ENCODE measurements at places on chromosomes 16 and 17.
A peak's percentile ranks its signal among the peaks of the same experiment; 100 is the strongest.

DNA sequence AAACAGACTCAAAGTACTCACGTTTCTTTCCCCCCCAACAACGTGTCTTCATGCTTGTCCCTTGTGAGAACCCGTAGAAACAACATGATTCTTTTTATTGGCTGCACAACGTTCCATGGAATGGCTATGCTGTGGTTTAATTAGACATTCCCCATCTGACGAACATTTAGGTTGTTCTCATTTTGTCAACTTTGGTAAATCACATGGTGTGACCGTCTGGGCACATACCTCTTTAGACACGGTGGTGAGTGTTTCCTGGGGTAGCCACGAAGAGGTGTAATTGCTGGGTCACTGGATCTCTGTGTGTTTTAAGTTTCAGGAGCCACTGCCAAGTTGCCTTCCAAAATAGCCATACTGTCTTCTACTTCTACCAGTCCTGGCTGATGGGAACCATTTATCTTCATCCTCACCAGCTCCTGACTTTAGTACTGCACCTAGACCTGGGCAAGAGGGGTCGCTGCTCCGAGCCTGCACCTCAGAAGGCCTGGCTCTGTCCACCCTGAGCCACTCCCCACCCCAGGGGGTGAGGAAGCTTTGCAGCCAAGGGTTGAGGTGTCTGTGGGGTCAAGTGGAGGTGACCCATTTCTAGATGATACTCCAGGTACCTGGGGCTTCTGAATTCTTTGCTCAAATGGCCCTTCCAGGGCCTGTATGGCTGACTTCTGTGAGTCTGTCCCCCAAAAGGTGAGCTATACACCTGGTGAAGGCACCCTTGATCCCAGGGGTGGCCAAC lies 84.7 kb downstream of the IRX5 start:
- no peak for DNase-seq

DNA sequence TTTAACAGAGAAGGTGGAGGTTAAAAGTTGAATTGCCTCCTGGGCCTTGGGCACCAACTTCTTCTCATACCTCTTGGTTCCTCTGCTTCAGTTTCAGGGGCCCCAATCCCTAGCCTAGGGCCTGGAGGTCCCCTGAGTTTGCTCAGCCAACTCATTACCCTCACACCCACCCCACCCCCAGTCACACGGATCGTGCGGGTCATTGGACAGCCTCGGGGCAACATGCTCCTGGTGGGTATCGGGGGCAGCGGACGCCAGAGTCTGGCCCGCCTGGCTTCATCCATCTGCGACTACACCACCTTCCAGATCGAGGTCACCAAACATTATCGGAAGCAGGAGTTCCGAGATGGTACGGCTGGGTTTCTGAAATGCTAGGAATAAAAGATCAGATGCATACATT lies 36.0 kb upstream of the KDM6B start:
- DNase-seq: no peak

DNA sequence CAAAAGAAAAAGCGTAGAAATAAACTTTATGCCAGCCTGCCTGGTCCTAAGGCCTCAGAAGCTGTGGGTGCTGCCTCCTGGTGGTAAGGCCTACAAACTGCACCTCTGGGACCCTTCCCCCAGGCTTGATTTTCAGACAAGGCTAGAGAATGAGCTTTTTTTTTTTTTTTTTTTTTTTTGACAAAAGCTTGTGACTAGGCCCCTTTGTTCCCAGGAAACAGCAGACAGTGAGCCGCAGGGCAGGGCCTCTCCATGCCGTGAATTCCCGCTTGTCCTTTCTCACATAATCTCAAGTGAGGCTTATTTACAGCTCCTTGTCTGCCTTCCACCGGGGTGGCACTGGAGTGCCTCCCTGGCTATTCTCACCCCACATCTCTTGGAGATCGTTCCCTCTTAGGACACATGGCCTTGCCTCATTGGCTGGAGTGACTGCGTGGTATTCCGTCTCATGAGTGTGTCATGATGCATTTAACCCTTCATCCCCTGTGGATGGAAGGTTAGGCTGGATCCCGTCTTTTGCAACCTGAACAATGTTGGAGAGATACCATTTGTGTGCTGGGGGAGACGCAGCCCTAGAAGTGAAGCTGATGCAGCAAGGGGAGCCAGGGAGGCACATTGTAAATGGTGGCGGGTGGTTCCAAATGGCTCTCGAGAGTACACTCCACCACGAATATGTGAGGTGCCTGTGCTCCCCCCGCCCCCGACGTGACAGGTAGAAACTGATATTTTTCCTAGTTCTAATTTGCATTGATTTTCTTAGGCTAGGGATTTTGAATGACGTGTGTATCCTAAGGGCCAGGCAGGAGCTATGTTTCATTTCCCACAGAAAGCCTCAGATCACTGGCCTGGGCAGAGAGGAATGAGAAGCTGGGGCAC lies 49.6 kb downstream of the USP22 start:
- peak; percentile 38 for DNase-seq

DNA sequence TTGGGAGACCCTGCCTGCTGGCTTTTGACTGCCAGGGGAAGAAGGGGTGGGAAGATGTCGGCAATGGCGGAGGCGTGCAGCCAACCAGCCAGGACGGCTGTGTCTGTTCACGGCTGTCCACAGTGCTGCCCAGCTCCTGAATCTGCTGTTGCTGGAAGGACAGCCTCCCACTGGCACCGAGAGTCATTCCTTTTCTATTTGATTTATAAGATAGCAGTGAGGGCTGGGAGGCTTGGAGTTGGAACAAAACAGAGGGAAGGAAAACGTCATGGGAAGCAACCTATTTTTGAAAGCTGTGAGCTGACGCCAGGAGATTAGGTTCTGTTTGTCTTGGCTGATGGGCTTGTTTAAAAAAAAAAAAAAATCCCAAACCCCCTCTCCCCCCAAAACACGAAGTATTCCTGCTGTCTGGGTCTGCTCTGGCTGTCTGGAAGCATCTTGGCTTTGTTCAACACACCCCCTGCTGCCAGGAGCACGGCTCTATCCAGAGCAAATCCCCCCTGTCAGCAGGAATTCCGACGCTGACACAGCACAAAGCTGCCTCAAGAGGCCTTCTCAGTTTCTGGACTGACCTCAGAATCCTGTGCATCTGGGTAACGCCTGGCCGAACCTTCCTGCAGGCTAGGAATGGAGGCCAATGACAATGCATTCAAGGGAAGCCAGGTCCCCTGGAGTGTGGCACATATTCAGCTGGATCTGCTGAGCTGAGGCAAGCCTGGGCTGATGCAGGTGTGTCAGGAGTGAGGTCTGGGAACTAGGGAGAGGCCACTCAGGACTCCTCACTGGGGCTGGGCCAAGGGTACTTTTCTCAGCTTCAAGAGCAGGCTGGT lies 41.0 kb upstream of the SREBF1 start:
- DNase-seq: no peak

GRCh38 chr17:73043686-73044581 lies 48.6 kb downstream of the SLC39A11 start:
- DNase-seq: no peak

DNA sequence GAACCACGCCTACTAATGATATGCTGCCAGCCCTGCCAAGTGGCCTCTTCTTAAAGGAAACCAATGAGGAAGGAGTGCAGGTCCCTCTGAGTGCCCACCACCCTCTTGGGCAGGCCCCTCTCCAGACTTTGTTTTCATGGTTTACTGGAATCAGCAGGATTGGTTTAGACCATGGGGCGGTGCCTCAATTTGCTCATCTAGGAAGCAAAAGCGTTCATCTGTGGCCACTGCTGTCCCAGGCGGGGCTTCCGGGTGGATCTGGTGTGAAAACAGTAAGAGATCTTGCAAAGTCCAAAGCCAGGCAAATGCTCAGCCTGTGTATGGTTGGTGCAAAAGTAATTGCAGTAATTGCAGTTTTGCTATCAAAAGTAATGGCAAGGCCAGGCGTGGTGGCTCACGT lies 71.3 kb downstream of the AMFR start:
- DNase-seq: no peak

GRCh38 chr17:70872103-70872502 lies 702.8 kb downstream of the KCNJ2 start:
- no peak for DNase-seq

DNA sequence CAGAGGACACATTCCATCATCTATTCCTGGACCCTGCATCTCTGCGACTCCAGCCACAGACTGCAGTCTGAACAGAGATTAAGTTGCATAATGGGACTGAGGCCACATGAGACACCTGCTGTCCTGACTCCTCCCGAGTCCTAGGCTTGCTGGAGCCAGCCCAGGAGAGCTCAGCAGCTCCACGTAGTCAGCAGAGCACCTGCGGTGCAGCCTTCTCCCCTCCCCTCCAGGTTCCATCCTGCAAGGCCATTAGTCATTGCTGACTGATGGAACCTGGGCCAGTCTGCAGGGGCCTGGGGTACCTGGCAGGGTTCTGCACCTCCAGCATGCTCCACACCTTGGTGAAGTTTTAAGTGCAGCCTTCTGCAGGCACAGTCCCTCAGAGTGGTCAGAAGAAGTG lies 76.7 kb downstream of the PLD6 start:
- DNase-seq: no peak

DNA sequence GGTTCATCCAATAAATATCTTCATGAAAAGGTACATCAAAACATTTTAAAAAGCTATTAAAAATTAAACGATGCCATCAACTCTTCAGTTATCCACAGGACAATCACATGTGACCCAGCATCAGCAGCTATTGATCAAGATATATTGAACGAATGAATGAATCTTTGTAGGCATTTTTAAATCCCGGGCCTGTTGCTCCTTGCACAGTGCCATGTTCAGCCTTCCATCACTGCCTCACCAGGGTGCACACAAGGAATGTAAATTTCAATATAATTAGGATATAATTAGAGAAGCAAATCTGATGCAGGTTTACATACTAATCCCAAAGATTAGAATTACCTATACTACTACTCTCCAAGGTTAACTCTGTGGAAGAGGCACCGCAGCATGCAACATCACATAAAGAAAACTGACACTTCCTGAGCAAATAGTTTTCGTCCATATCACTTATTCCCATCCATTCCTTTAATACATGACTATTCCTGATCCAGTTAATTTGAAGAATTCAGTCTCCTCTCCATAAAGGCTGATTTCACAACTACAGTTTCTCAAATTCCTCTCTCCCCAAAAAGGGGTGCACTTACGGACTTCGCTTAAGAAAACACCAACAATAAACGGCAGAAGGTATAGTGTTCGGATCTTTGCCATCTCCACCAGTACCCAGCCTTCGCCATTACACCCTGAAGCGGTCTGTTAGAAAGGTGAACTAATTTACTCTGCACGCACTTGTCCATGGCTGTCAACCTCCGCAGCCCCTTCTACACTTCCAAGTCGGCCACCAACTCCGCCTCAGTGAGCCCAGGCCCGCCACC lies 938 bp downstream of the NCOR1 start:
- no peak for DNase-seq

- no peak for DNase-seq
Measured at GRCh38 chr17:82896071-82897000, 56.5 kb upstream of the ZNF750 start.

GRCh38 chr17:56876766-56877179 lies 37.1 kb downstream of the TRIM25 start:
- DNase-seq: no peak

- no peak for DNase-seq
Measured at GRCh38 chr16:56747486-56748045, 17.6 kb downstream of the NUP93 start.

- no peak for DNase-seq
Measured at GRCh38 chr17:77034677-77035424, 105.9 kb upstream of the SEC14L1 start.

DNA sequence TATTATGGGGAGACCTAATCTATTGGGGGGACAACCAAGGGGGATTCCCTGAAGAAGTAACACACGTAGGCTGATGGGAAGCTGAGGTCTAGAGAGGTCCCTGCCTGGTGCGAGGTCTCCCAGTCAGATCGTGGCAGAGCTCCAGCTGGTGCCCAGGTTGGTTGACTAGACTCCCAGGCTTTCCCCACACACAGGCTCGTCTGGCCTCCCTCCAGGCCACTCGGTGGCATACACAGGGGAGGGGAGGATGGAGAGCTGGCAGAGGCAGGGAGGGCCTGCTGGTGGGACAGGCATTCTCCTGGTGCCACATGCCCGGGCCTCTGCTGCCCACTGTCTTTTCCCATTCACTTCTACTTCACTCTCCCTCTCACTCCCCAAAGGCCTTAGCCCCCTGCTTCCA lies 8.5 kb upstream of the SOCS3 start:
- no peak for DNase-seq

All from CD14-positive monocyte (primary cell).